GM12891 (cell line): ENCODE measurements at places on chromosomes 13 and 19.

DNA sequence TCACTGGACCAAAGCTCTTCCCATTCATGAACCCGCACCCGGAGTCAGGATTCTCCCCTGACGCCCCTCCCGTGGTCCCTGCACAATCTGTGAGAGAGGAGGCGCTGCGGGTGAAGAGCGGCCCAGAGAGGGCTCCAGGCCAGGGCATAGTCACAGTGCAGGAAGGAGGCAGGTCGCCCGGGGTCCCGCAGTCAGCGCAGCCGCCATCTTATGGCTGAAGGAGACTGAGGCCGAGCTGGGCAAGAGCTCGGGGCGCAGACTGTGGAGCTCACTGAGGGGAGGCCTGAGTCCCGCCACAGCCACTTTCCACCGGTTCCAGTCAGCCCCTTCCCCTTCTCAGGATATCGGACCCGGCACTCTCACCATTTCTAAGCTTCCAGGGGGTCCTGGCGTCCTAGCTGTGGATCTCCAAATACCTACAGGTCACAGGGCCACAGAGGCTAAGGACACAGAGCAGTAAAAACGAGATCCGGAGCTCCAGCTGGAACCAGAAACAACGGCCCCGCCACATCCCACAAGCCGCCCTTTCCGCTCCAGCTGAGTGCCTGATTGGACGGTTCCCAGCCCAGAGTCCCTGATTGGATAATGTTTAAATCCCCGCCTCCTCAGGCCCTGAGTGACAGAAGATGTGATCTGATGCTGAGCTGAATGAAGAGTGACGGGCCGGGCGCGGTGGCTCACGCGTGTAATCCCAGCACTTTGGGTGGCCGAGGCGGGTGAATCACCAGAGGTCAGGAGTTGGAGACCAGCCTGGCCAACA, at the start of gene ZNF99:
TSS of gene ZNF99 (minus strand) at position 501 of the 760 bp plus-strand sequence. CDS start at position 366, 135 bp downstream.
- DNase-seq, result no peak

GRCh38 chr19:14048443-14049153, 13.3 kb downstream of the PALM3 start:
- peak; percentile 71 for DNase-seq

GRCh38 chr19:5287066-5287465, 53.5 kb downstream of the PTPRS start:
- DNase-seq, result no peak

- no peak for DNase-seq
Measured at GRCh38 chr13:46165485-46166223, 16.3 kb downstream of the LCP1 start.

DNA sequence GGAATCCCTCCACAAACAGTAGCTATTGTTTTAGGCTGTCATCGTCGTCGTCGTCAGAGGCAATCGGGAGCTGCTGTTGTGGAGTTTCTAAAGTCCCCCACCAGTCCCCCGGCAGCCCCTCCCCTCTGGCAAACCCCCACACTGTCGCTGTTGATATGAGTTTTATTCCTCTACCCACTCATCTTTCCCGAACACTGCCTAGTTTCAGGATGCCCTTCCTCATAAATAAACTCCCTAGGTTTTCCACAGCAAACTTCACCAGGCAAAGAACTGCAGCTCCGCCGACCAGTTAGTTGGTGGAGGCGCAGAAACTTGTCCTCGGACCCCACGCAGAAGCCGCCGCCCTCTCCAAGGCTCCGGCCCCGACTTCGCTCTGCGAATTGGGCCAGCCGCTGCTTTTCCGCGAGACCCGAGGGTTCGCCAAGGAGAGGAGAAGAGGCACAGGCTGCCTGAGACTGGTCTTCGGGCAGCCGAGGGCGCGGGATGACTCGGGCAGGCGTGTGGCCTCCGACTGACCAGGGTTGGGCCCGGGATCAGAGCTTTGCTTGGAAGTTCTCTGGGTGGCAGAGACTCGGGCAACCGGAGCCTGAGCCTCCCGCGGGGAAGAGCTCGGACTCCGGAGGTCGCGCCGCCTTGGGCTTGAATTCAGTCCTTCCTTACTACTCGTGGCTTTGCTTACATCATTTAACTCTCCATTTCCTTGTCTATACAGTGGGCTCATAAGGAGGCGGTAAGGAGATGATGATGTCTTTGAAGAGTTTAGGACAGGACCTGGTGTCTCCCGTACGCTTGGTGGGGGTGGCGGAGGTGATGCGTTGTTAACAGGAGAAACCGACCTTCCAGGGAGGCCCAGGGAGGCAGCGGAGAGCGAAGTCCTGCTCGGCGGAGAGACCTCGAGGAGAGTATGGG, 7.9 kb downstream of the PDX1 start:
- no peak for DNase-seq

DNA sequence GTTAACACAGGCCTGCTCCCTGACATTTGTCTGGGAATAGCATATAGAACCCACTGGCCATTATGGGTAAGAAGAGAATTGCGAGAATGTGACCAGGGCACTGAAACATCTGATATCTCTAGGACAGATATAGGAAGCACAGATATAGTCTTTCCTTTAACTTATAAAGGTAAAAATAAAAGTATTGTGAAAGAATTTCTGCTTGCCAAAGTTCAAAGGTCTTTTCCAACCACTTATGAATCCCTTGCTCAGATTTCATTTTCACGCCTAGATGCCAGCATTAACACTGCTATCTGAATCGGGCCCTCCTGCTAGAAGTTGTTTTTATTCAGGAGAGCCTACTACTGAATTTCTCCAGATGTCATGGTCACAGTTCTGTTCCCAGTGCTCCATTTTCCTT, 27.7 kb downstream of the BBC3 start:
- no peak for DNase-seq

- no peak for DNase-seq
Measured at GRCh38 chr19:18985257-18985656, 44.2 kb upstream of the HOMER3 start.
